Cortex of kidney (tissue), 1 donor: ENCODE measurements at places on chromosomes 1 and 21.

- no peak for DNase-seq
These were observed 173.4 kb downstream of the IGSF21 start for GRCh38 chr1:18280956-18281355.

- DNase-seq = no peak
These were observed 13.6 kb downstream of the G0S2 start for GRCh38 chr1:209688746-209689234.

DNA sequence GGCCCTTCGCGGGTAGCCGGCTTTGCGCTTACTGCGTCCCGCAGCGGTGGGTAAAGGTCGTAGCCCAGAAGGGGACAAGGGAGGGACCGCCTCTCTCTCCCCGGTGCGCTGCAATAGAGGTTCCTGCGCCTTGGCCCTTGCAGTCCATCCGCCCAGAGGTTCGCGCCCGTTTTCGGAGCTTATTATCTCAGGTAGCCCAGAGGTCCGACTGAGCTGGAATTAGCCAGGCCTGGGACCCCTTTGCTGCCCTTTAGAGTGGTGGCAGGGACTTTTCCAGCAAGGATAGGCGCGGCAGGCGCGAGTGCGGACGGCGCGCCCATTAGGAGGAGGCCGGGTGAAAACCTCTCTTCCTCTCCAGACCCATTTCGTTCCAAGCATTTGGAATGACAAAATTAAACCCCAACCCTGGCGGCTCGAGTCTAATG lies 5.0 kb downstream of the LHX4 start:
- no peak for DNase-seq

- DNase-seq = no peak
These were observed 6.4 kb downstream of the UTP11 start for GRCh38 chr1:38018864-38019343.

DNA sequence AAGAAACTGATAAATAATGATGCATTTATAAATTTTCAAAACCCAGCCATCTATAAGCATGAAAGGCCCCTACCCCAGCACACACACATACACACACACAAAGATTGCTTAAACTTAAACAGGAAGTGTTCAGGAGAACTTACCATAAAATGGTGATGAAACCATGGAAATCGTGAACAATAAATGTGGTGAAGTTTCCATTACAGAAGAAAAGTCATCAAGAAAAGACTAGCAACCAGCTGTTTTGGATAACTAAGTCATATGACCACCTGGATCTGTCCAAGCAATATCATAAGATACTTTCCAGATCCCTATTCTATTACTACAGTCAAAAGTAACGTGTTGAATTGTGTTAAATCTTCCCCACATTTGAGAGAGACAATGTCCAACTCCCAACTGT lies 24.1 kb downstream of the RGS5 start:
- DNase-seq = no peak

- DNase-seq = no peak
These were observed 190.5 kb downstream of the GABPA start for GRCh38 chr21:25925064-25925800.

GRCh38 chr1:164240081-164240480 lies 318.9 kb upstream of the PBX1 start:
- DNase-seq = no peak

- DNase-seq = no peak
These were observed 42.1 kb downstream of the TGFBR3 start for GRCh38 chr1:91843843-91844242.

DNA sequence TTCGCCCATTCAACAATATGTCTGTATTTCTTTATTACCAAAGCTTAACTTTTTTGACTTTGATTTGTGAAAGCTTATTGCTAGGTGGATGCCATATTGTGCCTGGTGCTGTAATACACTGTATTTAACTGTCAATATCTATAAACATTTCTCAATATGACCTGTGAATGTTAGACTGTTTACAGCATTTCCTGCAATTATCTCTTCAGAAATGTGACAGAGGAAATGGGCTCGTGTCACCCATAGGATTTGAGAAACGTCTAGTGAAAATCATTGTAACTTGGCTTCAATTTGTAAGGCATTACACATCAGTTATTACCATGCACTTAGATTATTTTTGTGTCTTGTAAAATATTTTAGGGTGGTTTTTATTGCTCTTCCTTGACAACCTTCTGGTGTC lies 237.8 kb upstream of the ADGRL2 start:
- no peak for DNase-seq

GRCh38 chr1:246364415-246364941 lies 142.6 kb downstream of the SMYD3 start:
- DNase-seq = no peak

- no peak for DNase-seq
These were observed 105.6 kb upstream of the USH2A start for GRCh38 chr1:216528816-216529215.

GRCh38 chr1:66788231-66788939 lies 12.7 kb downstream of the INSL5 start:
- no peak for DNase-seq

DNA sequence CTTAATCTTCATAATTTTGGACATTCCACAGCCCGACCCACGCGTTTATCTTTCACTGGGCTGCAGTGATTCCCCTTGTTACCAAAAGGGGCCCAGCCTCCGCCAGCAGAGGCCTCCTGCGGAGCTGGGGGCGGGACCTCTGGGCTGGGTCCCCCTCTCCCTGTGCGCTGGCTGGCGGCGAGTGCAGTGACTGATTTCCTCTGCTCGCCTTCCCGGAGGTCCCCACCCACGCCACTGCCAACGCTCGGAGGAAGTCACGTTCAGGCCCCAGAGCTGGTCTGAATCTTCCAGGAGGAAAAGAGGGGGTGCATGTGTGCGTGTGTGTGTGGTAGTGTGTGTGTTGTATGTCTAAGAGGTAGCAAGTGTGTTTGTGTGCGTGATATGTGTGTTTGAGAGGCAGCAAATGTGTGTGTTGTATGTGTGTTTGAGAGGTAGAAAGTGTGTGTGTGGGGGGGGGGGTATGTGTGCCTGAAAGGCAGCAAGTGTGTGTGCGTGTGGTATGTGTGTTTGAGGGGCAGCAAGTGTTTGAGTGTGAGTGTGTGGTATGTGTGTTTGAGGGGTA lies 35.0 kb upstream of the JAK1 start:
- no peak for DNase-seq

GRCh38 chr1:206787891-206788290 lies 15.6 kb upstream of the IL10 start:
- no peak for DNase-seq

DNA sequence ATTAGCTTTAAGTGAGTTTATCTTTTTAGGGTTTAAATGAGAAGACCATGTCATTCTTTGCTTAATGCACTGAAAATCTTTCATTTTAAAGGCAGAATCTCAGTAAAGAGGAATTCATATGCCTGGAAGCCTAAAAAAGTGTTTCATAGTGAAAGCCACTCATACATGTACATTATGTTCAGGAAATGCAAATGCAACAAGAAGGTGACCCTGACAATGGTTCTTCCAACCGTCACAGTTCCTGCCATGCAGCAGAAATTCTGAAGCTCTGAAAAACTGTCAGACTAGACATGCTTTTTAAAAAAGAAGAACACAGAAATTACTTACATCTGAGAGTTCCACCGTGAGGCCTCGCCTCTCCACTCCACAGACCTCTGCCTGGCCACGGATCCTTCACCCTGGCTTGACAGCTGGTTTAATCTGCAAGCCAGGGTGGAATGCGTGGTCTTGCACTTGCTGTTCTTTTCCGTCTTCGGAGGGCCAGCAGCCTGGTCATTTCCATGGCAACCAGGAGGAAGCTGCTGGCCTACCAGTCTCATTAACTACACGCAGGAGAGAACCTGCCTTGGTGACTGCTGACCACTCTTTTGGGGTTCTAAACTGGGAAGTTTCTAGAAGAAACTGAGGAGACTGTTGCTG lies 41.8 kb upstream of the PAXBP1 start:
- DNase-seq = no peak

- DNase-seq = no peak
These were observed 22.9 kb upstream of the COL18A1 start for GRCh38 chr21:45381865-45382696.

DNA sequence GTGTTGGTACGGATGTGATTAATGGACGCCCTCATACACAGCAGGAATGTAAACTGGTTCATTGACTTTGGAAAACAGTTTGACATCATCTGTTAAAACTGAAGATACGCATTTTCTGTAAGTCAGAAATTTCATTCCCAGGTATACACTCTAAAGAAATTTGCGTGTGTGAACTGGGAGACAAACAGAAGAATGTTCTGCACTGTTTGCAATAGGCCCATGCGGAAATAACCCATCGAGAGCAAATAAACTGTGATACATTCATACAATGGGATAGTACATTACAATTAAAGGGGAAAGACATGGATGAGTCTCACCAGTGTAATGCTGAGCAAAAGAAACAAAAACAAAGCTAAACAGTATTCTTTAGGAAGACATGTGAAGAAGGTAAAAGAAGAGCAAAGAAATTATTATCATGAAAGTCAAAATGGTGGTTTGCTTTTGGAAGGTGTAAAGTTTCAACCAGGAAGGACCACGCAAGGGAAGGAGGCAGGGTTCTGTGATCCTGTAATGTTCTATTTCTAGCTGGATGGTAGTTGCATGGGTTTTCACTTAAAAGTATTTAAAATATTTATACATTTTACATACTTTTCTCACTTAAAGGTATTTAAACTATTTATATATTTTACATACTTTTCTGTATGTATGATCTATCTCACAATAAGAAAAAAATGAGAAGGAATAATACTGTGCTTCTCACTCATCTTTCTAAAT lies 30.3 kb downstream of the INTS7 start:
- DNase-seq = no peak

- DNase-seq = no peak
These were observed 6.1 kb upstream of the ARL8A start for GRCh38 chr1:202150602-202151001.

DNA sequence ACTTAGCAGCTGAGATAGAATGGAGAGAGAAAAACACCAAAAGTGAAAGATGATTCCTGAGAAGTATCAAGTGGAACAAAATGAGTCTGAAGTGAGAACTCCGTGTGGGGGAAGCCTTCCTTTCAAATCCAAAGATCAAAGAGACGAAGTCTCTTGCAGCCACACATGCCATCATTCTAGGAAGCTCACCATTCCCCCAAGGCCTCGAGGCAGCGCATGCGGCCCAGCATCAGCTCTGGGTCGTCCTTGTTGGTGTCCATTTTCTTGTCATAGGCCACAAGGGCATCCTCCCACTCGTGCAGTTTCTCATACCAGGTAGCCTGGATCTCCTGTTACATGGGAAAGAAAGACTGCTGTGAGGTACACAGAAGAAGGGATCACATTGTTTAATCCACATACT lies 32.2 kb upstream of the ANGPTL7 start:
- DNase-seq = no peak

DNA sequence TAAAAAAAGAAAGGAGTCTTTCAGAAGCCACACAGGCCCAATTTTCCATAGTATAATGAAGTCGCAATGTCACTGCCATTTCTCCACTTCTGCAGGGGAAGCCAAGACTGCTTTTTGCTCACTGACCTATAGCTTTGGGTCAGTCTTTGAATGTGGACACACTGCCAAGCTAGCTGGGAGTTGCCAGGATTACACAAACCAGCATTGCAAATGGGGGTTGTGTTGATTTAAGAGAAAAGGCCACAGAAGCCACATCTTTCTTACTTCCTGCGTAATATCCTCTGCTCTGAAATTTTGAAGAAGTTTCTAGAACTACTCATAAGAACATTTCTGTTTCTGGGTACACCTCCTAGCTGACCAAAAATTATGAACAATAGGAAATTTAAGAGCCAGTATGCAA lies 45.8 kb upstream of the SAMSN1 start:
- no peak for DNase-seq

- no peak for DNase-seq
These were observed 2.3 kb downstream of the SRM start for GRCh38 chr1:11057477-11057876.

GRCh38 chr1:4636186-4636585 lies 18.2 kb upstream of the AJAP1 start:
- DNase-seq = no peak

DNA sequence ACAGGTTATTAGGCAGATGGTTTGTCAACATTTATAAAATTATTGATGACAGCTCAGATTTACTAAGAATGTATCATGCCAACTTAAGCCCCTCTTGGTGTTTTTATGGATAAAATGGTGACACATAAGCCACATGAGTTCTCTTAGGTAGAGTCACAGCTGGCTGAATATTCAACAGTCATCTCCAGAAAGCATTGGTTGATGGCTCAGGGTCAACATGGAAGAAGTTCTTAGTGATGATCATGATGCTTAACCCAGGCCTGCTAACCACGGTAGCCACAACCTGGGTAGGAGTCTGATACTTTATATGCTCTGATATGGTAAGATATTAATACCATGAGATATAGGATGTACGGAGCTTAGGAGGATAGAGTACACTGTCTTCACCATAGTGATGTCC lies 46.4 kb upstream of the SIPA1L2 start:
- DNase-seq = no peak

- DNase-seq = no peak
These were observed 85.4 kb downstream of the SIK1 start for GRCh38 chr21:43341378-43342161.

DNA sequence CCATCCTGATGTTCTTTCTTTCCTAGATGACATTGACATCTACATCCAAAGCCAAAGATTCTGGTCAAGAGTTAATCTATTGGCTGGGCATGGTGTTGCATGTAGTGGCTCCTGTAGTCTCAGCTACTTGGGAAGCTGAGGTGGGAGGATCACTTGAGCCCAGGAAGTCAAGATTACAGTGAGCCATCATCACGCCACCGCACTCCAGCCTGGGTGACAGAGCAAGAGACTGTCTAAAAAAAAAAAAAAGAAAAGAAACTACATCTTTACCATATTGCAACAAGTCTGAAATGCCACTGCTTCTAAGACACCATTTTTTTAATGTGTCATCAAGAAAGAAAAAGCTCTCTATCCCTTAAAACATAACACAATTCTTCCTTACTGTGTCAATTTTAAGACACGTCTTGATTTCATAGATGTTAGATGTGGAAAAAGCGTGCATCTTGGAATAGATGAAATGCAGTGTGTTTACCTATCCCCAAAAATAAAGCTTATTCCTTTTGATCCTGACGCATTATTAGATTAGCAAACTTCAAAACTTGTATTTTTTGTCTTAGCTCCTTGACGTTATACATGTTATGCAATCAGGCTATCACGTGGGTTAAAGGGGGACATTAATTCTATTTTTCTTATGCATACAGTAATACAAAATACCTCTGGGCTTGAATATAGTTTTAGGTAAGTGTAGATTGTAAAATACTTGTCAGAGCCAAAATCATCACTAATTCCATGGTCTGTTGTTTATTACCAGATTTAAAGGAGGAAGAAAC lies 46.3 kb downstream of the ELAPOR1 start:
- DNase-seq = no peak
